ENCODE measurements at places on chromosomes 1 and 21.

- no peak for DNase-seq
Observed at GRCh38 chr1:186899577-186899976, 70.8 kb downstream of the PLA2G4A start.

DNA sequence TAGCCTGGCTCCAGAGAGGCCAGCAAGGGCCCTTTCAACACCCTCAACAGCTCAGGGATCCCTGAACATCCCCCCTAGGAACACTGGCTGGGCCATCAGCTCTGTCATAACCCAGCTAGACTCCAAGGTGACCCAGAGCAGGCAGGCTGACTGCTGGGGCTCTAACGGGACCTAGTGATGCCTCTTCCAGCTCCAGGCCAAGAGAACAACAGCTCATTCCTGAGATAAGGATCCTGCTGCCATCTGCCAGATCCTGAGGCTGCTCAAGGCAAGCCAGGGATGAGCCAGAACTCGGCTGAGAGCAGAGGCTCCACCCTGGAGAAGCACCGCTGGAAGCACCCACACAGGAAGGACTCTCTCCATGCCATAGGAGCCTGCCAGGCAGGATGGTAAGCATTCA lies 2.0 kb downstream of the VSIG8 start:
- no peak for DNase-seq

- DNase-seq: no peak
Observed at GRCh38 chr1:151871284-151872030, 17.9 kb upstream of the THEM5 start.

DNA sequence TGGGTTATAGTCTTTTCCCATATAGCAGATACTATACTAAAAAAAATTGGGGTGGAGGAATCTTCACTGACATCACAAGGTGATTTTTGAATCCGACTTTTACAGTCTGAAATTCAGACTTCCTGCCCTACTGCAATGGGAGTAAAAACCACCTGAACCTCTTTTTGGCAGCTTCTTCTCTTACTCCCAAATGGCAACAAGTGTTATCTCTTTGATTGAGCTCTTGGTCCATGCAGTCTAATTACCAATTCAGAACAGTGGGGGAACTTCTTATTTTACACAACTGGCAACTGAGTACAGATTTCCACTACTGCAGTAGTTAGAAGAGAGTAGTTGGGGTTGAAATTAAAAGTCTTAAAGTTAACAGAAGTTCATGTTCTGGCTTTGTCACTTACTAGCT lies 62.3 kb downstream of the MACF1 start:
- no peak for DNase-seq

DNA sequence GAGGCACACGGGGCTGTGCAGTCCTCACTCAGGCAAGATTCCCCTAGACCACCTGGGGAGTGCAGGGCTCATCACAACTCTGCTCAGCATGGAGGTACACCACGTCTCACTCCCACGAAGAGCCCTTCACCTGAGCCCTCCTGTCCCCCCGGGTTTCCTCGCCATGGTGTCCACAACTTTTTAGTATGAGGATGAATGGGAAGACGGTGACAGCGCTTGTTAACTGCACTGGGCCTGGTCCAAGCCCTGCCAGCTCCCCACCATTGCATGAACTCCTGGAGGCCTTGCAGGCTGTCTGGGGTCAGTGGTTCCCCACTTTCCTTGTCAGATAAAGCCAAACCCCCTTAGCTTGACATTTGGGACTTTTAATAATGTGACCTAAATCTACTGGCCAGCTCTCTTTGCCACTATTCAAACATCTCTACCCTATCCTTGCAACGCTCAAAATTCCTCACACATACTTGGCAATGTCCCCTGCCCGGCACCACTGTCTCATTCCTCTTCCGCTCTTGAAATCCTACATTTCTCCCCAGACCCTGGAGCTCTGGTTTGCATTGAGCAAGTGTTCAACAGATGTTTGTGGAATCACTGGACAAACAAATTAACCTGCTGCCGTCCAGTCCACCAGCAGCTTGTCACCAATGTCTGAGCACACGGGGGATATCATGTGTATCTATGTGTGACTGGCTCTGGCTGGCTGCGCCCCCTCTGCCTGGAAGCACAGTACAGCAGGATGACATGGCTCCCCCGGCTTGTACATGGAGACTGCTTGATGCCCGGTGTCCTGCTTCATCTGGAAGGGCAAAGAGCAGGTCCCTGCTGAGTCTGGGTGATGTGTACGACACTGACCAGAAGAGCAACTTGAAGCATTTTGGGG lies 11.2 kb downstream of the TMEM9 start:
- DNase-seq: no peak

DNA sequence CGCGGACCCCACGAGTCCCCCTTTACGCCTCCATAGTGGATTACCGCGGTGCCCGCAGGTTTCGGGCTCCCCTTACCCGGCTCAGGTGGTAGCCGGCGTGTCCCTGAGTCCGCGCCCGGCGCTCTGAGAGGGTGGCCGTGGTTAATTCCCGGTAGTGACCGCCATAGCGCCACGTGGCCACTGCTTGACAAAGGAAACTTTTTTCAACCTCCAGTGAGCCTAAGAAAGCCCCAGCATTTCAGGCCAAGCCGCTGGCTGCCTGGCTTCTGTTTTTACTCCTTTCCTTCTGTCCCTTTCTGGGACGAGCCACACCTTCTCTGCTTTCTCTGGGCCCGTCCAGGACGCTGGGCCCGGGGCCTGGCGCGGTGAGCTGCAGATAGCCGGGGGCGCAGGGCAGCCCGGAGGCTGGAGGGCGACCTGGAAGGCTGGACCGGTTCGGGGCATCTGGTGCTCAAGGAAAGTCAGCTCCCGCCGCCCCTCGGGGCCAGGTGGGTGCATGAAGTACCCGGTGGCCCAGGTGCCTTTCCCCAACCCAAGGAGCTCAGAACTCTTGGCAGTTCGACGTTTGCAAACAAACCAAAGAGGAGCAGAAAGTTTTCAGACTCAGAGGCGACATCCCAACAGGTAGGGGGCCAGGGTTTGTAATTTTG lies 540 bp upstream of the C1orf198 start:
- peak; percentile 68 for DNase-seq

- DNase-seq: peak; percentile 14
Observed at GRCh38 chr1:168386949-168387586, 106.4 kb downstream of the TBX19 start.

Measured in adipocyte (in vitro differentiated cells).